ENCODE measurements at places on chromosomes 5 and 9.

- no peak for DNase-seq
These were observed 8.9 kb downstream of the CERCAM start for GRCh38 chr9:128429513-128430086.

GRCh38 chr9:78030553-78031443 is 813 bp downstream of the GNAQ start:
- DNase-seq: peak; percentile 28

DNA sequence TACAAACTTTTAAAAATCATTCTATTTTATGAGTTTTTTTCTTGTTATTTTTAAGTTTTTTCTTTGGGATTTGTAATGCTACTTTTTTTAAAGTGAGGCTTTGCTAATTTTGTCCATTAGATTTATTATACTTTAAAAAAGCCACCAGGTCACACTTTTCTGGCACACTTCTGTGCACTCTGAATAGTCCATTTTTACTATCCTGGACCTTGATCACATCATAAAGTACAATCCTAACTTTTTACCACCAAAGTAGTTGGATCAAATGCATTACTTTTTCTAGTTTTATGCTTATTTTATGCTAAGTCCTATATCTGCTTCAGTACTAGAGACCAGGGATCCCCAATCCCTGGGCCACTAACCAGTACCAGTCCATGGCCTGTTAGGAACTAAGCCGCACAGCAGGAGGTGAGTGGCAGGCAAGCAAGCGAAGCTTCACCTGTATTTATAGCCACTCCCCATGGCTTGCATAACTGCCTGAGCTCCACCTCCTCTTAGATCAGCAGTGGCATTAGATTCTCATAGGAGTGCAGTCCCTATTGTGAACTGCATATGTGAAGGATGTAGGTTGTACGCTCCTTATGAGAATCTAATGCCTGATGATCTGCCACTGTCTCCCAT is 16.0 kb downstream of the FRRS1L start:
- no peak for DNase-seq

DNA sequence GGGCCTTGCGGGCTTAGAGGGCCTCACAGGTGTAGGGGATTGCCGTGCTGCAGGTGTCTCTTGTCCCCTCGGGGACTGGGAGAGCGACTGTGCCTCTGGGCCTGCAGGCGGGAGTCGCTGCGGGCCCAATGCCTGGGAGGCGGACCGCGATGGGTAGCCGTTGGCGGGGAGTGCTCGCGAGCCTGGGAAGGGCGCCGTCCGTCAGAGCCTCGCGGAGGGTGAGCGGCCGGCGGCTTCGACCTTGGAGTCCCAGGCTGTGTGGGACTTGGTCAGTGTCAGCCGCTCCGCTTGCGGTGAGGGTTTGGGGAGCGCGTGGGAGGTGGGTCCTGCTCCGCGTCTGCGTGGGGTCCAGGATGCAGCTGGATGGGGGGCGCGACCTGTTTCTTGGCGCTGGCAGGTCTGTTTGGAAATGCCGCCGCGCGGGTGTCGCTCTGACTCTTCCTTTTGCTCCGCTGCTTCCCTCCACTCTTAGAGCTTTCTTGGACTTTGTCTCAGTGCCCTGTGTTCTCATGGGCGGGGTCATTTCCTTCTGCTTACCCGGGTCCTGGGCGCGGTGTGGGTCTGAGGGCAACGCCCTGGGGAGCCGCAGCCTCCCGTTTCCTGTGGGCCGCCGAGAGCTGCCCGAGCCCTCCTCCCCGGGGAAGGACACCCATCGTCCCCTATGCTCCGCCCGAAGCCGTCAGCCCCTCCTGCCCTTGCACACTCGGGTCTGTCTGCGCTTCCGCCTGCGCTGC is 88.9 kb upstream of the CACNA1B start:
- DNase-seq: no peak

All from activated CD4-positive, alpha-beta T cell treated with anti-CD3 and anti-CD28 coated beads, Interleukin-2, amount 50 U/mL, for 24 hours (primary cell).